NK-92 treated with Interleukin-12 subunit alpha and Interleukin-12 subunit beta, amount 100 ng/mL, for 24 hours (cell line): ENCODE measurements at places on chromosomes 16 and 17.

DNA sequence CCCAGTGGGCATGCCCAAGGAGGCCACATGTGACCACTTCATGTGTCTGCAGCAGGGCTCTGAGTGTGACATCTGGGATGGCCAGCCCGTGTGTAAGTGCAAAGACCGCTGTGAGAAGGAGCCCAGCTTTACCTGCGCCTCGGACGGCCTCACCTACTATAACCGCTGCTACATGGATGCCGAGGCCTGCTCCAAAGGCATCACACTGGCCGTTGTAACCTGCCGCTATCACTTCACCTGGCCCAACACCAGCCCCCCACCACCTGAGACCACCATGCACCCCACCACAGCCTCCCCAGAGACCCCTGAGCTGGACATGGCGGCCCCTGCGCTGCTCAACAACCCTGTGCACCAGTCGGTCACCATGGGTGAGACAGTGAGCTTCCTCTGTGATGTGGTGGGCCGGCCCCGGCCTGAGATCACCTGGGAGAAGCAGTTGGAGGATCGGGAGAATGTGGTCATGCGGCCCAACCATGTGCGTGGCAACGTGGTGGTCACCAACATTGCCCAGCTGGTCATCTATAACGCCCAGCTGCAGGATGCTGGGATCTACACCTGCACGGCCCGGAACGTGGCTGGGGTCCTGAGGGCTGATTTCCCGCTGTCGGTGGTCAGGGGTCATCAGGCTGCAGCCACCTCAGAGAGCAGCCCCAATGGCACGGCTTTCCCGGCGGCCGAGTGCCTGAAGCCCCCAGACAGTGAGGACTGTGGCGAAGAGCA is 4.4 kb downstream of the WFIKKN2 start:
- no peak for DNase-seq

DNA sequence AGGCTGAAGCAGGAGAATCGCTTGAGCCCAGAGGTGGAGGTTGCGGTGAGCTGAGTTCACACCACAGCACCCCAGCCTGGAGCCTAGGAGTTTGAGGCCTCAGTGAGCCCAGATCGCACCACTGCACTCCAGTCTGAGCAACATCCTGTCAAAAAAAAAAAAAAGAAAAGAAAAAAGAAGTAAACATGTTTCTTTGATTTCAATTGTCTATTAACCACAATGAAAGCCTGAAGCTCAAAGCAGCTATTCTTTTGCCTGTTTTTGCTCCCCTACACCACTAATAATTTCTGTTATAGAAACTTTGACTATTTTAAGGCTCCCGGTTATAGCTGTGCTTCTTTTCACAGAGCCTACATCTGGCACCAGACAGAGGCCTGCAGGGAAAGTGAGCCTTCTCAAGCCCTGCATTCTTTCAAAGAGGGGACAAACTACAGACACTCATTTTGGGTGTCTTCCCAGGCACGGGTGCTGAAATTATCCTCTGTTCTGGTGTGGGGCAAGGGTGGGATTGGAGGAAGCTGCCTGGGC is 14.2 kb upstream of the SLC52A1 start:
- DNase-seq = no peak

DNA sequence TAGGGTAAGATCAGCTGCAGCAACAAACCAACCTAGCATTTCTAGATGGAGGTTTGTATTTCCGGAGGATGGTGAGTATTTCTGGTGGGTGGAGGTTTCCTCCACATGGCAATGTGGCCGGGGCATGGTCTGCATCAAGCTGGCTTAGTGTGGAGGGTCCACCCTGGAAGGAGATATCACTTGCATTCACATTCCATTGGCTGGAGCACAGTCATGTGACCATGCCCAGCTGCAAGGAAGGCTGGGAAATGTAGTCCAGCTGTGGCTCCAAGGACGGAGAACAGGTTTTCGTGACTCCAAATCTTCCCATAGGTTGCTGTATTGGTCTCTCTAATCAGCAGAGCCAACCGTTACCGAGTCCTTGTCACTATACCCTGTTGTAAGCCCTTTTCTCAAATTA is 68.7 kb downstream of the RAI1 start:
- DNase-seq = no peak

DNA sequence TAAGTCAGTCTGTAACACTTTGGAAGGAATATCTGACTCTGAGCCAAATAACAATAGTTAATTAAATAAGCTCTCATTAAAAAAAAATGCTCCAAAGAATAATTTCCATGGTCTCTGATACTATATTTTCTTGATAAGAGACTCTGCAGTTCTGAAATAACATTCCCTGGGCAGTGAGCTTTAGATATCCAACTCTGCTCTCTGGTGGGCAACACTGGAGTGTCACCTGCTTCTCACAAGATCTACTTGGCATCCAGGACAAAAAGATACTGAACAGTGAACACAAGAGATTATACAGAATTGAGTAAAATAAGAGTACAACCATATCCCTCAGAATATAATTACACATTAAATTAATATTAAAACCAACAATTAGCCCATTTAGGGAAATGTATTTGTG is 13.7 kb downstream of the BLMH start:
- DNase-seq = no peak

DNA sequence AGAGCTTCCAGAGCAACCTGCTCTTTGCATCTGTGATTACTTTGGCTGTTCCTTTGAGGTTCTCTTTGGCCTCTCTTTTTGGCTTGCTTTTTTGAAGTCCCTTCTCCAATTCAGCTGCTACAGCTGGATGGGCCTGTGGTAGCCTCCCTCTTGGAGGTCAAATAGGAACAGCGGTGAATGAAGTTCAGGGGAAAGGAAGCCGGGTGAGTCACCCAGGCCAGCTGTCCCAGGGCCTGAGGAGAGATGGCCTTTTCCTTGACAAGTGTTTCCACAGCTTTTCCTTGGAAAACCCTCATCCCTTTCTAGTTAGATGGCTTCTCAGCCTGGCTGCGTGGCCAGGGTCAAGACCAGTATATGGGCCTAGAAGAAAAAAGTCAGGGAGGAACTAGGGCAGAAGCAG is 103.1 kb downstream of the STX8 start:
- no peak for DNase-seq

DNA sequence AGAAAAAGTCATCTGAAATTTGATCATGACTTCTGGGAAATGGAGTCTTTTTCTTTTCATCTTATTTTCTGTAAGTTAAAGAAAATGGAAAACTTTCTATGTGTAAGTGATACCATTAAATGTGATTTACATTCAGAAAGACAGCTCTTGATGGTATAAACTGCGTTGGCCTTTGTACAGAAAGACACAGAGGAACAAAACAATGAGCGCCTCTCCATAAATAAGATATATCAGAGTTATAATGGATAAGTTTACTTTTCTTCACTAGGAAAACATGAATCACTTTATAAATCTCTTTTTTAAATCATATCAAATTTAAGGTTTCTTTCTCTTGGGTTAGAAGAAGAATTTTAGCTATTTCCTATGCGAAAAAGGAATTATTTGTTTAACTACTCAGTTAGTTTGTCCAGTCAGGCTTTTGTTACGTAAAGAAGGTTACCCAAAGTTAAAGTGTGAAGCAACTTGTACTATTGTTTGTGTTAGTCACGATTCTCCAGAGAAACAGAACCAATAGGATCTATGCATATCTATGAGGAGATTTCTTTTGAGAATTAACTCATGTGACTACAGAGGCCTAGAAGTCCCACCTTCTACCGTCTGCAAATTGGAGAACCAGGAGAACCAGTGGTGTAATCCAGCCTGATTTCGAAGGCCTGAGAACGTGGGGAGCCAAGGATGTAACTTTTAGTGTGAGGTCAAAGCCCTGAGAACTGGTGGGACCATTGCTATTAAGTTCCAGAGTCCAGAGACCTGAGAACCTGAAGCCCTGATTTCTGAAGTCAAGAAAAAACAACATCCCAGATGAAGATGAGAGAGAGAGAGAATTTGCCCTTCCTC is 295.4 kb upstream of the KCNJ16 start:
- DNase-seq = no peak

DNA sequence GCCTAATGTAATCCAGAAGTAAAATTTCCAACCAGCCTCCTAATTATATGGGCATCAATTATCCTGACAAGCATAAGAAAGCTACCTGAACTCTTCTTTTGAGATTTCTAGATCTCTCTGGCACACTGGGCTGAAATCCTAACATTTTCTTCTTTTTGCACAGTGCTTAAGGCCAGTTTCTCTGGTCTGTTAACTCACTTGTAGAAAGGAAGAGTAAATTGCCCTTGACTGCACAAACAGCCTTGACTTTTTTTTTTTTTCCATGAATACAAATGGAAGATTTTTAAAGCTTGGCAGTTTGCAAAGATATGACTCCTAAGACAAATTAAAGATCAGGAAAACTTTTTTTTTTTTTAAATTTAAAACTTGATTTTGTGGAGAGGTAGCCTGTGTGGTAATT is 291.2 kb upstream of the MON1B start:
- no peak for DNase-seq

GRCh38 chr17:81034168-81034777 is 678 bp upstream of the BAIAP2 start:
- no peak for DNase-seq

- DNase-seq = no peak
Measured at GRCh38 chr17:1915889-1916288, 86.1 kb downstream of the RPA1 start.

- no peak for DNase-seq
Measured at GRCh38 chr17:63993368-63993985, 4.7 kb upstream of the PRR29 start.

DNA sequence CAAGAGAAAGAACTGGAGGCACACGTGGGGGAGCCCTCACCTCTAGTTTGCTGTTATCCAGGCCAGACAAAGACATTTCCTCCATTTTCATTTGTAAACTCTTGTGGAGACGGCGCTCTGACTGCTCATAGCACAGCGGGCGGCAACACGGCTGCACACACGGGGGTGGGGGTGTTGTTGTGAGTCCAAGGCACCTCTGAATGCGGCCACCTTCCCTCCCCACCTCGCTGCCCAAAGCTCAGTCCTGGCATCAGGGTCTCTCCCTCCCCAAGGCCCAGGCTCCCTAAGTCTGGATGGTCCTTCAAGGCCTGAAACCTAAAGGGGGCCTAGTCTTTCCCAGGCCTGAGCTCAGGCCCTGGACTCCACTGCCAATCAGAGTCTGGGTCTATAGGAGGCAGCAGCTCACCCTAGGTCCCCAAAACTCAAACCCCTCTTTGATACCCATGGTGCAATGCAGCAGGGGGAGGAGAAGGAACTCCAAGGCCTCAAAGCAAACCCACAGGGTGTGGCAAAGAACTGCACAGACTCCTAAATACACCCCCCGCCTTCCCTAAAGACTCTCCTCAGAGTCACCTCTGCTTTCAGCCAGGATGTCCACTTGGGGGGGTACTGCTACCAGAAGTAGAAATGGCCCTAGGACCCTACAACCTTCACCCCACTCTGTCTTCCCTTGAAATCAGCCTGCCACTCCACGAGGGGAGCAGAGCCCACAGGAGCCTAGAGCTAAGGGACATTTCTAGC is 1.5 kb downstream of the ATXN7L3 start:
- DNase-seq = no peak

DNA sequence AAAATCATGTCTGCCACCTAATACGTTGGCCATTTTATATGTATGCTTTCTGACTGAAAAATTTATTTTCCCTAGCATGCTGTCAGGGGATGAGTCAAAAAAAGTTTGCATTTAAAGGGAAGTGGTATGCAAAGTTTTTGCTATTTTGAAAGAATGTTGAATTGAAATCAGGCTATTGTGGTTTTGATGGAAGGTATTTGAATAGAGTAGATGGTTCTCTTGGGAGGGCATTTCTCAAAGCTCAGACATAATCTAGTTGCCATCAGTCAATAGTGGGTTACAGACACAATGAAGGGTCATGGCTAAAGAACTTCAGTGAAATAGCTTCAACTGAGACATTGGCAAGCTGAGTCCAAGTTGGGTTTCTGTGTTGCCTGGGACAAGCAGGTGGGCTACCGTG is 102.4 kb downstream of the MAP2K6 start:
- DNase-seq = no peak

GRCh38 chr17:58172369-58173071 is 5.7 kb downstream of the OR4D2 start:
- no peak for DNase-seq

DNA sequence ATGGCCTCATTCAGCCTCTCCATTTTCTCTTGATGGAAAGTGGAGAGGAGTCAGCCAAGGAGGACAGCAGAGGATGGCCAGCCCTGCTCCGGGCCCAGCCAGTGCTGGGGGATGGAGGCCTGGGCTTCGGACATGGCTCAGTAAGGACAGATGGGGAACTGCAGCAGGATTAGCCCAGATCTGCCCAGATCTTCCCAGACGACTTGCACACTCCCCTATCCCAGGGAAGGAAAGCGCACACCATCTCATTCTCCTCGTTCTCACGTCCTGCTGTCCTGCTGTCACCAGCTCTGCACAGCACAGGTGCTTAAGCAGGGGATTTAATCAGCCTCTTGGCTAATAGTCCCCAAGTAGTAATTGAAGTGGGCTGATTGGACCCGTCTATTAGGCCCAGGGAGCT is 100.2 kb upstream of the SDK2 start:
- no peak for DNase-seq

DNA sequence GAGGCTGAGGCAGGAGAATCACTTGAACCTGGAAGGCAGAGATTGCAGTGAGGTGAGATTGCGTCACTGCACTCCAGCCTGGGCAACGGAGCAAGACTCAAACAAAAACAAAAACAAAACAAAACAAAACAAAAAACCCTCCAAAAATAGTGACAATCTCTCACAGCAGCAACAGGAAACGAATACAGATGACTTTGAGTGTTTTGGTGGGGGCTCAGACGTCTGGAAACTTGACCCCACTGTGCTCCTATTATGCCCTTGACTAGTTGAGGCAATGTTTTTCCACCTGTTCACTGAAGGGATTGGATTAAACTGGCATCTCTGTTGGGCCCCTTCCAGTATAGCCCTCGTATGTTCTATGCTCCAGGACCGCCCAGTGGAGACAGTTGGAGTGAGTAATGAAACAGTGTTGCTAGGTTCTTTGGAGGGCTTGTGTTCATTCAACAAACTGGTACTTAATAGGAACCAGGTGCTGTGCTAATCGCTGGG is 167.0 kb downstream of the UTP18 start:
- DNase-seq = no peak

GRCh38 chr17:46878055-46878454 is 26.7 kb downstream of the WNT9B start:
- DNase-seq = no peak

GRCh38 chr17:72439893-72440502 is 319.2 kb downstream of the SOX9 start:
- DNase-seq = no peak

DNA sequence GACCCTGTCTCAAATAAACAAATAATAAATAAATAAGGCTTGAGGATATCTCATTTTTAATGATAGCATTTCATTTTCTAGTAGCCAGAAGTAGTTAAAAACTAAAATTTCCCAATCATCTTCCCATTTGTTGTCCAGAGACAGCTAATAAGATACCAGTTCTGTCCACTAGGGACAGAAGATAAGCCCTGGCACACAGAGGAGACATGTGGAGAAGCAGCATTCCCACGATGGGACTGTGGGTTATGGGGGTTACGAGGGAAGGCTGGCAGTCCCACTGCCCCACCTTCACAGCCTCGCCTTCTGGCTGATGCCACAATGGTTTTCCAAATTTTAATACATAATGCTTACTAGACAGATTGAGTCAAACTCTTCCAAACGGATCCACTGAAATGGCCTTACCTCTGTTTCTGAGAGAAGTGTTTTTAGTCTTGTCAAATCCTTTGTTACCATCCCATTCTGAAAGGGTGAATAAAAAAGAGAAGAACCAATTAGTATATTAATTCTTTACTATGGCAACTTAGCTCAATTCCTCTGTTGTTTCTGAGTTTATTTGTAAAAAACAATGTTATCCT is 44.2 kb downstream of the HELZ start:
- no peak for DNase-seq
